Urinary bladder (tissue), 4 donors: ENCODE measurements at places on chromosomes 5 and 9. TPM values are rescaled to one million over a fixed set of nuclear protein-coding genes. Genes with fewer than 3 reads are reported as not detected.
A peak's percentile ranks its signal among the peaks of the same experiment; 100 is the strongest.

DNA sequence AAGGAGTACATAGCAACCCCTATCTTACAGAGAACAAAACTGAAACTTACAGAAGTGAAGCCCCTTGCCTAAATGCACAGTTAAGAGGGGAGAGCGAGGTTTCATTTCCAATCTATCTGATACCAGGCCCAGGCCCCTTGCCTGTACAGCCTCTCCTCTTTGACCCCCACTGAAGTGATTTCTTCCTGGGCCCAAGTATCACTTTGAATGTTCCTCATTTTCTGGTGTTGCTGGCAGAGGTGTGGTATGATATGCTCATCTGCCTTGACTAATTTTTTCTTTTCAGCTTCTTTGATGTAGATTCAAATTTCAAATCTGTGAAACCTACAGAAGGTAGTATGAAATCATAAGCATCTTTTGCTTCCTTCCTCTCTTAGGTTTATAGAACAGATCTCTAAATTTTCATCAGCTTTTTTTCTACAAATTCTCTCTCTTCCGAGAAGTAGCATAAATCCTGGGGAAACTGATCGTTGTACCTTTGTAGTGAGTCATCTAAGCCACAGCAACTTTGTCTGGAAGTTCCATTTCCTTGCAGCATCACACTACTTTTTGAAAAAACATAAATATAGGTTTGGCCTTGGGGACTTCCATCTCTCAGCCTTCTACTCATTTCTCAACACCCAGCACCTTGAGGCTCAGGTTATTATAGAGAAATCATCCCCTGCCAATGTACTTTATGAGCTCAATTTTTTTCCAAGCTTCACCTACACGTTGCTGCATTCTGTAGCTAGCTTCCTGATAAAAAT, 402.4 kb upstream of the PTGER4 start:
- DNase-seq, result no peak

GRCh38 chr5:116303340-116303739, 218.5 kb downstream of the COMMD10 start:
- no peak for DNase-seq

- DNase-seq, result no peak
These were observed 3.4 kb upstream of the ESM1 start for GRCh38 chr5:54988817-54989216.

GRCh38 chr5:56908942-56909293, 478 bp upstream of the SETD9 start:
- DNase-seq, result peak; percentile 40

DNA sequence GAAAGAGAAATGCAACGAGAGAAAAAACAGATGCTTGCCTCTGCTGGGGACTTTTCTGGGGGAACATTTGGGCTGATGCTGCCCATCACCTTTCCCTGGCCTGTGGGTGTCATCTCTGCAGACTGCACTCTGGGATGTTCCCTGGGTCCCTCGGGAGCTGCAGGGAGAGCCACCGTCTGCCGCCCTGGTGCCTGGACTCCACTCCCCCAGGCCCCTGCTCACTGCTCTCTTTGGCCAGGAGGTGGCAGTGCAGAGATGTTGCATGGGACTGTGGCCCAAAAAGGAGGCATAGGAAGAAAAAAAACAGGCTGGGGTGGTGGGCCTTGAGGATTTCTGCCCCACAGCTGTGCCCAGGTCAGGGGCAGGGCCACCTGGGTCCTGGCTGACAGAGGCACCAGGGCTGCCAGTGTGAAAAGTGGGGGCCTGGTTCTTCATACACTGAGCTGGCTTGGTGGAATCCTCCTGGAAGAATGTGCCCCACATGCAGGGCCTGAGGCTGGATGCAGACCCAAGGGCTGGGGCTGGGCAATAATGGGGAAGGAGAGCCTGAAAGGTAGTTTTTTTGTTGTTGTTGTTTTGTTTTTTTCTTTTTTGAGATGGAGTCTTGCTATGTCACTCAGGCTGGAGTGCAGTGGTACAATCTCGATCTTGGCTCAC, 353.6 kb downstream of the SLIT3 start:
- DNase-seq, result no peak

- no peak for DNase-seq
These were observed 542 bp downstream of the FKBP15 start for GRCh38 chr9:113220467-113221002.

GRCh38 chr9:15295761-15296405, 11.1 kb downstream of the TTC39B start:
- DNase-seq, result no peak

GRCh38 chr9:132873403-132873802, 4.7 kb downstream of the AK8 start:
- DNase-seq, result no peak

DNA sequence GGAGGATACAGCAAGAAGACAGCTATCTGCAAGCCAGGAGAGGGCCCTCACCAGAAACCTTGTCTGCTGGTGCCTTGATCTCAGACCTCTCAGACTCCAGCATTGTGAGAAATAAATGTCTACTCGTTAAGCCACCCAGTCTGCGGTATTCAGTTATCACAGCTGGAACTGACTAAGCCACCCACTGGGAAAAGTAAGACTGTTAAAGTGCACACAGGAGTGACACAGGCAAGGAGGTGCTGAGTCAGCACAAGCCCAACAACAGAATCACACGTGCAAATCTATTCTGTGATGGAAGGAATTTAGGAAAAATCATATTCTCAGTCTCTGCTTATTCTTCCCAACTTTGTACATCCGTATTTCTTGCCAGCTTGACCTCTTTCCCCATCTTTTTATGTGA, 200.0 kb downstream of the NR2F1-AS1 start:
- no peak for DNase-seq

Gene ZMYND19
- polyA plus RNA-seq, result 13.2 TPM

Gene ECM2
- polyA plus RNA-seq, result 7.1 TPM
